GM10248 (cell line): ENCODE measurements at places on chromosomes 16 and 17.

DNA sequence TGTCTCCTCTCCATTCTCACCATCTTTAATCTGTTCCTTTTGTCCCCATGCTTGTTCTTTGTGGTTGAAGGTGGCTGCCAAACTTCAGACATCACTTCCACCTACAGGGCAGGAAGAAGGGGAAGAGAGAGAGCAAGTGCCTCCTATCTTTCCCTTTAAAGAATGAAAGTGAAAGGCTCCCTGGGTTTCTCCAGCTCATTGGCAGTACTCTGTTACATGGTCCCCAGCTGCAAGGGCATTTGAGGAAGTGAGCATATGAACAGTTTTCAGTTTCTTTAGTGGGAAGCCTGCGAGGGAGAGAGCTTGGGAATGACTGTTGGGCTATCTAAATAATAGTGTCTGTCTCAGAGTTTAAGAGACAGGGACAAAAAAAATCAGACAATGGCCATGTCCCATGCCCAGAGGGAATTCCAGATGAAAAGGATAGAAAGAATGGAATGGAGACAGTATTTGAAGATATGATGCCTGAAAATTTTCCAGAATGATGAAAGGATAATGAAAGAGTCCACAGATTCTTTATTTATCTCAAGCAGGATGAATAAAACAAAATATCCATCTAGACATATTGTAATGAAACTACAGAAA is 159.9 kb downstream of the LGALS9B start:
- DNase-seq: no peak

DNA sequence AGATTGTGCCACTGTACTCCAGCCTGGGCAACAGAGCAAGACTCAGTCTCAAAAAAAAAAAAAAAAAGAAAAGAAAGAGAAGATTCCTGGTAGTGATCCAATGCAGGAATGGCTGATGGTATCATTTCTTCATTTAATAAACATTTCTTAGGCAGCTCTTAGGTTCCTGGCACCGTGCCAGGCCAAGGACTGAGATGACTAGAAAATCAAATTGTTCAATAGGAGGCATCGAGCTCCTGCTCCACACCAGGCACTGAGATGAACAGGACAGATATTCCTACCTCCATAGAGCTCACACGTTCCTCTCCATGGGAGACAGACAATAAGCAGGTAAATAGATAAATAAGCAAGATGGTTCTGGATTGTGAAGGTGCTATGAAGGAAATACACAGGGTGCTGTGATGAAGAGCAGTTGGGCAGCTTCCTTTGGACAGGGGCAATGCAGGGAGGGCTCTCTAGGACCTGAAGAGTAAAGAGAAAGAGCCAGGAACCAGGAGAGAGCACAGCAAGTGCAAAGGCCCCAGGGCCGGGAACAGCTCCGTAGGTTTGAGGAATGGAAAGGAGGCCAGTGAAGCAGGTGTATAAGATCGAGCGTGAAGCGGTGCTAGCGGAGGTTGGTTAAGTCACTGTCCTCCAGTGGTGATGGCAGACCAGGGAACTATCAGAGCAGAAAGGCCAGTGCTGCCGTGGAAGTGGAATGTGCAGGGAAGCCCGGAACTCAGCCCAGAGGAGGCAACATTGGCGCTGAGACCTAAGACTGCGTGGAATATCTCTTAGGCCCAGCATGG is 26.5 kb upstream of the CRHR1 start:
- DNase-seq: no peak

GRCh38 chr16:11328172-11329070 is 16.8 kb upstream of the RMI2 start:
- peak; percentile 86 for DNase-seq

DNA sequence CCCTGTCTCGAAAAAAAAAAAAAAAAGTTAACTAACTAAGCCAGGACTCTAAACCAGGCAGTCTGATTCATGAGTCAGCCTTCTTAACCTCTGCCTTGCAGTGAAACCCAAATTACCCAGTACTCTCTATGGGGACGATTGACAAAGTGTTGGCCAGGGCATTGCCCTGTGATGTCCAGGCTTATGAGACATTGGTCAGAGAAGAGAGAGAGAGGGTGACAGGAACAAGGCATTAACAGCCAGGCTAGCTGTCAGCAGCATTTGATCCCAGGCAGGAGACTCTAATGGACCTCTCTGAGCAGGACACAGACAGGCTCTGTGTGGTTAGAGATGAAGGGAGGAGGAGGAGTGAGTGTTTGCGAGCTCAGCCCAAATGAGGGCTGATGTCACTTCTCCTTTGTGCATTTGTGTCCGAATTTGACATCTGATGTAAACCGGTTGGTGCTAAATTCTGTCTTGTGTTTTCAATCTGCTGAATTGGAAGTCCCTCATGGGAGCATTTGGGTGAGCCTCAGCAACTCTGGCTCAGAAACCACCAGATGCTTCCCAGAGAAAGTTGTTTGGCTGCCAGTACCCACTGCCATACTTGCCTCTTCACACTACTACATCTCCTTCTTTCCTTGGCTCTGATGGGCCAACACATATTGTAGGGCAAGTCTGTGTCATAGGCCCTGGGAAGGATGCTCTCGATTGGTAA is 4.3 kb upstream of the MYL4 start:
- DNase-seq: no peak

DNA sequence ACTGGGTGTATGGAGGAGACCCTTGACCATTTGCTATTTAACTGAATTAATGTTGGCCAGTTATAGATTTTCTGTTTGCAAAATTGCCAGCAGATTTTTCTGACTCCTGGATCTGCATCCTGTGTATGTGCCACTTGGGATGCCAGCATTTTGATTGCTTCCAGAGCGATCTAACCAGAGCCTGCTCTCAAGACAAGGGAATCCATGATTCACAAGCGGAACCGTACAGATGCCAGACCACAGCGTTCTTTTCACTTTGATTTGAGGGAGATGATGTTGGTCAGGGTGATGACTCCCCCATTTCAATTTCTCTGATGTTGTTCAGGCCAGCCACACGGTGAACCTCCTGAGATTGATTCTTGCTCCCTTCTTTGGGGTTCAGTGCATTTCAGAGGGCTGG is 228.7 kb downstream of the CDH13 start:
- no peak for DNase-seq

GRCh38 chr17:58313815-58314705 is 14.5 kb downstream of the TSPOAP1 start:
- no peak for DNase-seq

DNA sequence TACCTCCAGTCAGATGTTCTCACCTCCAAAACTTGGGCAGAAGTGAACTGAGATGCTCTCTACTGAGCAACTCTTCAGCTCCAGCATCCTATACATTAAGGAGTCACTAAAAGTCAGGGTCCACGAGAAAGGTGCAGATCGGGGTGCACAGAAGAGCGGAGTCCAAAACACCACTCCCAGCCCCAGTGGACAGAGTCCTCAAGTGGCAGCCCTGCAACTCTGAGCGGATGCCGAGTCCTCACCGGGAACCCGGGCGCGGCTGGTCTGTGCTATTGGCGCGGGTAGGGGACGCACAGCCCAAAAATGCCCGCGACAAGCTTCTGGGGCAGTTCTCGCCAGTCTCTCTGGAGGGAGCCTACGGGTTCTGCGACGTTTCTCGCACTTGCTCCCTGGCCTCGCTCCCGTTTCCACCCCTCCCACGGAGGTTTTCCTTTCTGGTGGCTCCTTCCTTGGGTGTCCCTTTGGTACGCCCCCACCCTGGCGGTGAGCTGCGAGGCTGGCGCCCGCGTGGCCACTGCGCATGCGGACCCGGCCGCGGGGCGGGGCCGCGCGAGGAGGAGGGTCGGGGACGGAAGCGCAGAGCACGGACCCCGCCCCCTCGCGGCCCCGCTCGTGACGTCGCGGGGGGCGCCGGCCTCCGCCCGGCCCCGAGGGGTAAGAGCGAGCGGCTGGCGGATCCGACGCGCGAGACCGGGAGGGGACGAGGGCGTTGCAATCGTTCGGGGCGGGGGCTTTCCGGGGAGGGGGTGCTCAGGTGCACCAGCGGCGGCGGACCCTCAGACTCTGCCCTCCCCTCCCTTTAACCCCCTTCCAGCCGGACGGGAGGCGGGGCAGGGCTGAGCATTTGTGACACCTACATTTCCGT is at the start of gene TMEM219:
Gene TMEM219 (plus strand): TSS at position 601 of the 865 bp plus-strand sequence. CDS start 1,065 bp downstream, outside the sequence.
- peak; percentile 99 for DNase-seq

DNA sequence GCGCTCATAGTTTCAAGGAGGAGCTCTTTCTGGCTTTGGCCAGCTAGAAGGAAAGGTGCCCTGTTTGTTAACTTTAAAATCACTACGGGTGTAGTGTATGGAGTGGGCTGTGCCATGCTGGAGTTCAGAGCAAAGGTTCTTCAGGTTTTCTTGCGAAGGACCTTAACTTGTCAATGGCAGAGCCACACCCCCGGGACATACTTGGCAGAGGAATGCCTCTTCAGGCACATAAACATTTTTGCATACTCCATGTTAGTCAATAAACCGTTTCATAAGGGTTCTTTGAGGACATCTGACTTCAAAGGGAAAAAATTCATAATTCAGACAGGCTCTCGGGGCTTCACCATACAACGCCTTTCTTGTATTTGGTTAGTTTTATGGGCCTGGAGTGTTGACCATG is 113.0 kb upstream of the PLCG2 start:
- DNase-seq: no peak

DNA sequence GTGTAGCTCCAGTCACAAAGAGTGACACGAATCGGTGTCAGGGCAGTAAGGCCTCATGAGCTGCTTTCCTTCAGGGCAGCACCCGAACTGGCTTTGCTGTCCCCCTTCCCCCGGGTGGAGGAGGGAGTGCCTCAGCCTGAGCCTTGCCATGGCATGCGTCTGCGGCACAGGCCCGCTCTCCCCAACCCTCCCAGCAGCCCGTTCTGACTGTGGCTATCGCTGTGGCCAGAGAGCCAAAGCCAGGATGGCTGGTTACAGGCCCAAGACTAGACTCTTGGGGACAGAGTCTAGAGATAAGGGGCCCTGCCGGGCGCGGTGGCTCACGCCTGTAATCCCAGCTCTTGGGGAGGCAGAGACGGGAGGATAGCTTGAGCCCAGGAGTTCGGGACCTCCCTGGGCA is 25.9 kb downstream of the CLUH start:
- no peak for DNase-seq

DNA sequence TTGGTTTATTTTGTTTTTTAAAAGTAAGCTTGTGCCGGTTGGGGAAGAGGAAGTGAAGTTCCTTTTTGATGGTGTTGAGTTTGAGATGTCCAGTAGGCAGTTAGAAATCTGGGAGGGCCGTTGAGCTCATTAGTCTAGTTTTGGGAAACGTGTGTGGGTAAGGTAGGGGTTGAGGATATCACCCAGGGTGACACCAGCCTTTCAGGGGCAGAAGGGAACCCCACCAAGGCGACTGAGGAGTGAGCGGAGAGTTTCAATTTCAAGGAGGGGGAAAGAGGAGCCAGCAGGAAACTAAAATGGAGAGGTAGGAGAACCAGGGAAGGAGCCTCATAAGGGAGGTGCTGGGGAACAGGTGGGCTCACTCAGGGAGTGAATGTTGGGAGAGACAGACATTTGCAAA is 22.7 kb downstream of the HAPSTR1 start:
- no peak for DNase-seq

DNA sequence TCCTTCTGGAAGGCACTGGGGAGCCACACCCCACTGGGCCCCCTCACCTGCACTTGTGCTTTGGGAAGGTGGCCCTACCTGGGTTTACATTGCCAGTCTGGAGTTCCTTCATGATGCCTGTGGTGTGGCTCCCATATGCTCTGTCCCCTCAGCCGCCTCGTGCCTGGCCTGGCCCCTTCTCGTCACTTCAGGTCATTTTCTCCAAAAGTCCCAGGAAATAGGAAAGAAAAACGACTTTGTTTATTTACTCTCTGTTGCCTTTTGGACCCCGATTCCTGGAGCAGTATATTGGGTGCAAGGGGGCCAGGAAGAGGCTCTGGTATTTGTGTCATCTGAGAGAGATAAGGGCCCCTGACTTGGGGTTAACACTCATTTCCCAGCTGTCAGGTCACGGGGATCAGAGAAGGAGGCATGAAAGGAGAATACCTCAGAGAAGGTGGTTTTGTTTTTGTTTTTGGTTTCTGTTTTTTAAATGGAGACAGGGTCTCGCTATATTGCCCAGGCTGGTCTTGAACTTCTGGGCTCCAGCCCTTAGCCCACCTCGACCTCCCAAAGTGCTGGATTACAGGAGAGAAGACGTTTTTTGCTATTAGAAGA is 4.7 kb downstream of the SOCS3 start:
- no peak for DNase-seq

DNA sequence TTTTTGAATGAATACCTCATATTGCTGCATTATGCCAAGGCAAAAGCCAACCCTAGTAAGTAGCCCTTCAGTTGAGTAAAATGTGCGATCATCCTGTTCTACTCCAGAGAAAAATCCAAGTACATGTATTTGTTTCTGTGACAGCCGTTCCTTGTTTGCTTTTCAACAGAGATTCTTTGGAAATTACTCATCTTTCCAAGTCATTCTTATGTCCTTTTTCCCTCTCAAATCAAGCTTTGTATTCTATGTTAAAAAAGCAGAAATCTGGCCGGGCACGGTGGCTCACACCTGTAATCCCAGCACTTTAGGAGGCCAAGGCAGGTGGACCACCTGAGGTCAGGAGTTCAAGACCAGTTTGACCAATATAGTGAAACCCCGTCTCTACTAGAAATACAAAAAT is 112.9 kb upstream of the HAS3 start:
- DNase-seq: no peak

- DNase-seq: no peak
Observed at GRCh38 chr17:62802561-62803205, 5.4 kb downstream of the MARCHF10 start.

DNA sequence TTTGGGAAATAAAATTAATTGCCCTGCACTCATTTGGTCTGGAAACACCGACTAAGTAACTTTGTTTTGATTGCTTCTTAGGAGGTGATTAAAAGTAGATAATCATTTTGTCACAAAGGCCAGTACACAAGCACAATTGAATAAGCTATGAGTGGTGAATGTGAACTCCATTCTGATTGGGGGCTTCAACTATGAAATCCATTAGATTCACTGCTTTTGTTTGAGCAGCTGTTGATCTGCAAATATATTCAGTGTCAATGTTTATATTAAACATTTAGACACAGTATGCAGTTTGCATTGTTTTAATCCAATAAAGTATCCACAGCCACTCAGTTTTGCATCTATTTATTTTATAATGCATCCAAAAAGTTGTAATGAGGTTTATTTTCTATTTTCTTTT is 817.5 kb downstream of the CDH11 start:
- DNase-seq: no peak

DNA sequence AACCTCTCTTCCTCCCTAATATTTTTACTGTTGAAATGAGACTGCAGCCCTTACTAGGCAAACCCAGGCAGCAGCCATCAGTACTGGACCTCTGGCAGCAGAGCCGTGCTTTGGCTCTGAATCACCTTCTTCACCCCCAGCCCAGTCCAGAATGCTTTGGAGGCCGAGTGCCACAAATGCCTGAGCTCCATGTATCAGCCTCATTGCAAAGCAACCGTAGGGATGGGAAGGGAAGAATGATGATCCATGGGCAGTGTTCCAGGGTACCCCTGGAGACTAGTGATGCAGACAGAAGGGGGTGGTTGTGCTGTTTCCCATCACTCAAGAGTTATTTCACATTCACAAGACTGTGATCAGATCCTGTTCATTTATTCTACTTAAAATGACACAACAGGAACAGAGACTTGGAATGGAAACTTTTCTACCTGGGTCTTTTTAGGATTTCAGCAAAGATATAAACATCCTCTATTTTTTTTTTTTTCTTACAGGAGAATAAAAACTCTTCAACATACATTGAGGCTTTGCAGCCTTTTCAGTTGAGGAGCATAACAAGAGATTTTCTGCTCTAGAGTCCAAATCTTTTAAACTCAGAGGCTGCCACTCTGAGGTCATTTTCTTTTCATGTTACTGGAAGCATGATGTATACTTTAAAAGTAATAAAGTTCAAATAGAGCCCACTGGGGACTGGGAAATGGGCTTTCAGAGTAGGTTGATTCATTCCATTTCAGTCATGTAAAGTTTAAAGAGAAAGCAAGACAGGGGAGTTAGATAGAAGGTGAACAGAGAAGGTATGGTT is 138.3 kb downstream of the KCNJ2 start:
- no peak for DNase-seq

GRCh38 chr16:4944333-4945281 is 7.7 kb upstream of the PPL start:
- no peak for DNase-seq
